ENCODE measurements at places on chromosomes 3 and 15. TPM values are rescaled to one million over a fixed set of nuclear protein-coding genes. Genes with fewer than 3 reads are reported as not detected.

Gene BNC1
- not detected for total RNA-seq

Gene ACOX2
- not detected for total RNA-seq

Gene TLE3
- 59.2 TPM for total RNA-seq

Gene SMAD6
- total RNA-seq = 0.53 TPM

Gene ISL2
- 3.7 TPM for total RNA-seq

Gene ZDHHC23
- 3.1 TPM for total RNA-seq

Gene GOLGA6L9
- 1.4 TPM for total RNA-seq

Gene KLF15
- not detected for total RNA-seq

Gene SYNPR
- total RNA-seq = not detected

Gene CHP1
- 60.1 TPM for total RNA-seq

Gene CMSS1
- total RNA-seq = 28.0 TPM

Gene GOLGA8S
- 0.38 TPM for total RNA-seq

Gene CHRD
- total RNA-seq = not detected

Gene KNG1
- not detected for total RNA-seq

Gene IQCF5
- total RNA-seq = not detected

Gene FANCD2OS
- not detected for total RNA-seq

Gene DPP8
- 42.7 TPM for total RNA-seq

Gene CEMIP
- not detected for total RNA-seq

Gene ARGFX
- total RNA-seq = not detected

Gene ZIC1
- total RNA-seq = not detected

Gene RASL12
- not detected for total RNA-seq

Gene UBA5
- 36.6 TPM for total RNA-seq

Gene EIF4E3
- total RNA-seq = 76.9 TPM

Gene ARL14
- total RNA-seq = not detected

Gene CFAP44
- total RNA-seq = 3.3 TPM

Gene CCR3
- 1.9 TPM for total RNA-seq

Gene CGNL1
- not detected for total RNA-seq

Gene RIOX2
- total RNA-seq = 46.7 TPM

Gene CLDN1
- total RNA-seq = not detected

Gene TRH
- not detected for total RNA-seq

Gene ST3GAL6
- total RNA-seq = not detected

Gene EAF2
- total RNA-seq = 23.7 TPM

Gene ACSBG1
- not detected for total RNA-seq

Gene PCSK6
- total RNA-seq = 0.53 TPM

Gene THRB
- not detected for total RNA-seq

Gene TWF2
- total RNA-seq = 119 TPM

Gene TRPM1
- total RNA-seq = not detected

Gene EXD1
- total RNA-seq = not detected

Gene TGM4
- not detected for total RNA-seq

Gene PRKCI
- total RNA-seq = 18.6 TPM

Gene GCSAM
- total RNA-seq = 19.6 TPM

Gene CCR9
- 0.28 TPM for total RNA-seq

Gene LMAN1L
- total RNA-seq = 0.63 TPM

Gene PTH1R
- not detected for total RNA-seq

Gene LIPH
- not detected for total RNA-seq

Gene ANKRD63
- total RNA-seq = not detected

Gene CHL1
- not detected for total RNA-seq

Gene GRM2
- 2.4 TPM for total RNA-seq

Gene SEMA6D
- not detected for total RNA-seq

Gene TIMP4
- not detected for total RNA-seq

Gene CAND2
- total RNA-seq = 0.15 TPM

Gene GREM1
- not detected for total RNA-seq

Gene OXTR
- 0.35 TPM for total RNA-seq

Gene AHSG
- not detected for total RNA-seq

Gene RAB7A
- 213 TPM for total RNA-seq

Gene NDN
- 1.7 TPM for total RNA-seq

Gene ILDR1
- total RNA-seq = 1.7 TPM

Gene POMGNT2
- 7.8 TPM for total RNA-seq

Gene JMJD7
- 18.2 TPM for total RNA-seq

Gene ADGRG7
- total RNA-seq = not detected

Measured in activated CD4-positive, alpha-beta memory T cell treated with anti-CD3 and anti-CD28 coated beads, Interleukin-2, amount 10 ng/mL, durations not matched to agents 7 days and 5 days (primary cell).